ENCODE measurements at places on chromosomes 4 and X.

DNA sequence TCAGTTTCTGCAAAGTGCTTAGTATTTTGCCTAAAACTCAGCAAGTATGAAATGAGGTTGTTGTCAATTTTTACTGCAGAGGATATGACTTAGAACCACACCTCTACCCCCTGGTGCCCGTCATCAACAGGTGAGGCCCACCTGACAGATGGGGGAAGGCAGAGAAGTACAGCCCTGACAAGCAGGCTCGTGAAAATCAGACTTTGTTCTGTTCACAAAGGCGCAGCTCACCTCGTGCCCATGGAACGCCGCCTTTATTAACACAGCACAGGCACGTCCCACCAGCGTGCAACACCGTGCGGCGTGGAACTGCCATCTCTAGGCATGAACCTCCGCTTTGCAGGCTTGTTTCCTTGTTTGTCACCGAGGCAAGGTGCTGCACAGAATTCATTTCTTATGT, 13.3 kb downstream of the CYP4V2 start:
- DNase-seq = no peak

DNA sequence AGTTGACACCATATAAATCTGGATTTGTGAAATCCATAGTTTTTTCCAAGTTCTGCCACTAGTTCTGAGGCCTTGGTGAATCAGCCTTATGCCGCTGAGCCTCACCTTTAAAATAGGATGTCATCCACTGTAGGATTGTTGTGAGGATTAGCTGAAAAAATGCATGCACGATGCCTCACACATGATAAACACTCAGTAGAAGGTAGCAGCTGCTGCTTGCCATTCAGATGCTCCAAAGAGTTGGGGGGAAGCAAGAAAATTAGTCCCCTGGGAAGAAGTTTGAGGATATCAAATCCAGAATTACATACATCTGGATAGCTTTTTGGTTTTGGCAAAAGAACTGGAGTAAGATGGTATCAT, 7.4 kb downstream of the MMAA start:
- DNase-seq = no peak

GRCh38 chrX:118459494-118459893, 36.1 kb upstream of the DOCK11 start:
- DNase-seq = peak; percentile 14

GRCh38 chrX:39551762-39552161, 546.0 kb downstream of the BCOR start:
- DNase-seq = no peak

- DNase-seq = peak; percentile 65
Measured at GRCh38 chrX:45775468-45775867, 574.8 kb upstream of the DIPK2B start.

- no peak for DNase-seq
Measured at GRCh38 chrX:20205927-20206708, 60.6 kb downstream of the RPS6KA3 start.

DNA sequence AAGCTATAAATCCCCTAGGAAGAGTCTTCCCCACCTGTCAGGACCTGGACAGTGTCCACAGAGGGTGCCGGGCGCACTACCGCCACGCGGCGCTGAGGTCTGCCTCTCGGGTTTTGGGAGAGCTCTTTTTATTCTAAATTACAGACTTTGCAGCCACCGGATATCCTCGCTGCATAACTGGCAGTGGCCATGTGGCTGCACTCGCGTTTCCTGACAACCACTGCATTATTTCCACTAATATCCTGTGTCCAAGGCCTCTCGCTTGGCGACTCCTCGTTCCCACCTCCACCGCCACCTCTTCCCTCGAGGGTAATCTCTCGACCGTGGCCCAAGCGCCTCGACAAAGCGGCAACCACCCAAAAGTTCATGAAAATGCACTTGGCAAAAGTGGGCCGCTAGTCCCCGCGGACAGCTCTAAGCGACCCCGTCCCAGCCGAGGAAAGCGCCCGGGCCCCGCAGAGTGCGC, 512 bp upstream of the TMEM131L start:
- no peak for DNase-seq

DNA sequence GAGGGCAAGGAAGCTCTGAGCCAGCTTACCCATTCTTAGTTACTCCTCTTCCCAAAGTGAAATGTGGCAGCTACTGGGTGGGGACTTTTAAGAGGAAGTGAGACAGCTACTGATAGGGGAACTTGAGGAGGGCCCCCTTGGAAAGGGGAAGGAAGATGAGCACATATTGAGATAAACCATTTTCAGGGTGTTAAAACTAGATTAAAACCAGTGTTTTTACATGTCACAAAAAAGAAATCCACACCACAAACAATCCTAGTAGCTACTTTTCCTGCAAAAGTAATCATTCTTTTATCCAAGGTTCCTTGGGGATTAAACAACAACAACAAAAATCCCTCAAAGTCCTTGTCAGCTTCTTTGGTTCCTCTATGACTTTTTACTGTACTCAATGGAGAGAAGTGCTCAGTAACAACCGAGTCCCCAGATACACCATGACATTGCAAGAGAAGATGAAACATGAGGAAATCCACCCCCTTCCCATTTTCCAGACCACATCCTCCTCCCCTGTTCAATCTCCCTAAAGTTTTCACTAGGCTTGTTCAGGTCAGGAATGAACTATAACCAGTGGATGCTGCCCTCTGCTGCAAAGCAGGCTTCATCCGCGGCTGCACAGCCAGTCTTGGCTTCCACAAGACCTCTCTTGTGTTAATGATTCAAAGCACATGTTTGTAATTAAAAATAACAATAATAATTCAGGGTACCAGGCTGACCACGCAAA, 113.5 kb upstream of the TMEM164 start:
- DNase-seq = no peak

DNA sequence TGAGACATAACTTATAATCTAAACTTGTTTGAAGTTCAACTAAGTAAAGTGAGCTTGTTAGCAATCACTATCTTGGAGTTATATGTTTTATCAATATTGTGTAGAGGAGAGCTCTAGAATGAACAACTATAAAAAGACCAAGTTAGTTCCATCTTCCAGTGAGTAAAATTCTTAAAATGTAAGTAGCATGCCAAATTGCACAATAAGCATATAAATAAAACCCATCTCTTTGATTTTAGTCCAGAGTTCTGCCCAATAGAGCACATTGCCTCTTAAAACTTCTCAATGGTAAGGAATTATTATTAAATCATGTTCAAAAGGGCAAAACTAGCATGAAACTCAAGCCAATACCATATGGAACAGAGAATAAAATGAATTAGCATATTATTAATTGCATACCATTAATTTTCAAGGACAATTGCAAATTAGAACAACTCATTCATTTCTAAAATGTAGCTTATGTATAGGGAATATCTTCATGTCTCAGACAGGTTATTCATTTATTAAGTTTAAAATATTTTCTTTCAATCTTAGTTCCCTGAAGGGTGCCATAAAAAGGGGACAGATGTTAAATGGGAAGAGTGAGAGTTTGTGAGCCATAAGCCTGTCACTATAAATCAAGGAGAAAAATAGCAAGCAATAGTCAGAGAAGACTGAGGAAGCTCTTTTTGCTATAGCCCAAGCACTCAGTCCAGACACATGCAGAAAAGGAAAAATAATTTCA, 507.6 kb downstream of the CENPC start:
- no peak for DNase-seq

DNA sequence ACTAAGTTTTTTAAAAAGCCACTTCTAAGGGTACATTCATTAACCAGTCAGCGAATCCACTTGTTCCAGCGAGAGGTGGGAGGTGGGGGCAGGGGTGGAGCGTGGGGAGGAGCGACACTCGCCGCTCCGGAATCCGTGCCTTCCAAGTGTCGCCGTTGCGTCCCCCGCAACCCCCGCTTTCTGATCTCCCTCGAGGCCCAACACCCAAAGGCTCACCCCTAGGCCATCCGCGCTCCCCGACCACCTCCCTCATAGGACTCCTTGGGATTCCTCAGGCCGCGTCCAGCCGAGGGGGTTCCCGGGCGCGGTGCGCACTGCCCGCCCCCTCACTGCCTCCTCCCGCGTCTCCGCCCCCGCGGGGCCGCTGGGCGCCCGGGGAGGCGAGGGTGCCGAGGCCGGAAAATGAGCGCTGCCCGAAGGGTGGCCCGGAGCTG, 108.1 kb upstream of the STOX2 start:
- no peak for DNase-seq

DNA sequence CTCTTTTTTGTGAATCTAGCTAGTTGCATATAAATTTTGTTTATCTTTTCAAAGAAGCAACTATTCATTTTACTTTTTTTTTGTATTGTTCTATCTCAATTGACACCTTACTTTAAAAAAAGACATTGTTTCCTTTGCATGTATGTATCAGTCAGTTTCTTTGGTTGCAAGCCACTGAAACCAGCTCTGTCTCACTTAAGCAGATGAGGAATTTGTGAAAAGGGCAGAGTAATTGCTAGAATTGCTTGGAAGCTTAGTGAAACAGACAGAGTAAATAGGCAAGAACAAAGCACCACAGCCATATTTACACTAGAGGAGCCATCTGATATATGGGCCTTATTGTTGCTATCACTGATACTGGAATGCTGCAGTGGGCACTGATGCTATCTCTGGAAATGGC, 231.4 kb upstream of the KLF8 start:
- DNase-seq = no peak

GRCh38 chrX:65769564-65770292, 102.3 kb downstream of the MSN start:
- no peak for DNase-seq

- no peak for DNase-seq
Measured at GRCh38 chr4:105483840-105484239, 10.0 kb upstream of the PPA2 start.

GRCh38 chr4:101678180-101678579, 112.3 kb upstream of the BANK1 start:
- DNase-seq = no peak

DNA sequence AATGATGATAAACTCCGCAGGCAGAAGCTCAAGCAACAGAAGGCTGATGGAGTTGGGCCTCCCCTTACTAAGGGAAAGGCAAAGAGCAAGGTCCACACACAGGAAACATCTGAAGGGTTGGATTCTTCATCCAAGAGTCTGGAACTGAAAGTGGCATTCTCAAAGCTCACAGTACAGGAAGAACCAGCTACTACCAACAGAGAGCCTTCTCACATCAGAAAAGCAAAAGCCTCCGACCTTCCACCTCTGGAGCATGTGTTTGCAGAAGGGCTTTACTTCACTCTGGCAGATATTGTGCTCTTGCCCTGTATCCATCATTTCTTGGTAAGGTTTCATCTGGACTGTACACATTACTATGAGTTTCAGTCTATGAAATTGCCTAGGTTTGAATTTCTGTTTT, 10.6 kb downstream of the GSTCD start:
- DNase-seq = no peak

DNA sequence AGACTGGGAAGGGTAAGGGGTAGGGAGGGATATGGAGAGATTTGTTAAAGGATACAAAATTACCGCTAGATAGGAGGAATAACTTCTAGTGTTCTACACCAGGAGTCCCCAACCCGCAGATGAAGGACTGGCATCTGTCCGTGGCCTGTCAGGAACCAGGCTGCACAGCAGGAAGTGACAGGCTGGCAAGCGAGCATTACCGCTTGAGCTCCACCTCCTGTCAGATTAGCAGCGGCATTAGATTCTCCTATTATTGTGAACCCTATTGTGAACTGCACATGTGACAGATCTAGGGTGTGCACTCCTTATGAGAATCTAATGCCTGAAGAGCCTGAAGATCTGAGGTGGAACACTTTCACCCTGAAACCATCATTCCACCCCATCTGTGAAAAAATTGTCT, 27.9 kb upstream of the BBS7 start:
- DNase-seq = no peak

DNA sequence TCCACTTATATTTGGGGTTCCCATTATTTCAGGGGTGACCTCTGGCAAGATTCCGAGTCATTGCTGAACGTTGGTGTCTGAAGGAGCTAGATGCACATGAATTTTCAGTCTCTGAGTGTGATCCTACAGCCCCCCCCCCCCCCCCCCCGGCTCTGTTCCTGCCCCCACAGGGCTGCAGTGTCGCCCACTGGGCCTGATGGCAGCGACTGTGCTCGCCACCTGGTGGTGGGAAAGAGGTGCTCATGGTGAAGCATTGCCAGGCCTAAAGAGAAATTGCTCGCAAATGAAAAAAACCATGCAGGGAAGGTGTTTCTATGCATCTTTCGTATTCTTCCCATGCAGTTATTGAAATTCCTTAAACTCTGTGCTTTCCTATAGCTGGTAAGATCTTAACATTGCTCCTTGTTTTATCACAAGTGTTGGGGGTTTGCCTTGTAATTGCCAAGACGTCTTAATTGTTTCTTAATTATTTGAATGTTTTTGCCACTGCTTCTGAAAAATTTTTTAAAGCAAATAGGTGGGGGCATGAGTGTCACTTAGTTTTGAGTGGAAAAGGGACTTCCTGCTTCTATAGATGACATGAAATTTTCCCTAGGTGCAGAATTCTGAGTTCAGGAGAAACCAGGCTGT, 63.2 kb downstream of the CLDN22 start:
- no peak for DNase-seq

- no peak for DNase-seq
Measured at GRCh38 chr4:169017971-169018370, 7.9 kb upstream of the CBR4 start.

DNA sequence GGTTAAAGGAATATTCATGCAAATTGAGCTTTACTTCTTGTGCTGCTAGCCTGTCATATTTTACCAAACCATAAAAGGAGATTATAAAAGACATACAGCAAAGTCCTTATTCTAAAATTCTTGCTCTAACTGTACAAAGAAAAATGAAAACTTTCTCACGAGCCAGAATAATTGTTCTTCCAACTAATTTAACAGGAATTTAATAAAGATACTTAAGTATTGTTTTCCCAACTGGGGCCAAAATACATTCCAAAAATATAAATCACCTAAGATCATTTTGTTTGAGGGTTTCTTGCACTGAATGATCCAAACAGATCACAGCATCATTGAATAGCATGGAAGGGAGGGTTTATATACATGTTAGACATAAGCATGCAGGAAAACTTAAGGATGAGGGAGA, 127.1 kb upstream of the PCDH18 start:
- DNase-seq = peak; percentile 70

GRCh38 chr4:154720618-154721267, 23.1 kb upstream of the LRAT start:
- DNase-seq = no peak

DNA sequence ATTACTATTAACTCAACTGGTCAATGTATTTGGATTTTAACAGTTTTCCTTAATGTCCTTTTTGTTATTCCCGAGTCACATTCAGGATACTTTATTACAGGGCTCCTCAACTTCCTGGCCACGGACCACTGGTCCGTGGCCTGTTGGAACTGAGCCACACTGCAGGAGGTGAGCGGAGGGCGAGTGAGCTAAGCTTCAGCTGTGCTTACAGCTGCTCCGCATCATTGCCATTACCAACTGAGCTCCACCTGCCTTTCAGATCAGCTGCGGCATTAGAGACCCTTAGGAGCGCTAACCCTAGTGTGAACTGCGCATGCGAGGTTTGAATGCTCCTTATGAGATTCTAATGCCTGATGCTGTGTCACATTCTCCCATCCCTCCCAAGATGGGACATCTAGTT, 591.7 kb downstream of the CCSER1 start:
- no peak for DNase-seq
